Stimulated activated CD4-positive, alpha-beta T cell treated with anti-CD3 and anti-CD28 coated beads, Interleukin-4, amount 100 ng/mL, for 1 hour (primary cell): ENCODE measurements at places on chromosomes 6 and 20.

DNA sequence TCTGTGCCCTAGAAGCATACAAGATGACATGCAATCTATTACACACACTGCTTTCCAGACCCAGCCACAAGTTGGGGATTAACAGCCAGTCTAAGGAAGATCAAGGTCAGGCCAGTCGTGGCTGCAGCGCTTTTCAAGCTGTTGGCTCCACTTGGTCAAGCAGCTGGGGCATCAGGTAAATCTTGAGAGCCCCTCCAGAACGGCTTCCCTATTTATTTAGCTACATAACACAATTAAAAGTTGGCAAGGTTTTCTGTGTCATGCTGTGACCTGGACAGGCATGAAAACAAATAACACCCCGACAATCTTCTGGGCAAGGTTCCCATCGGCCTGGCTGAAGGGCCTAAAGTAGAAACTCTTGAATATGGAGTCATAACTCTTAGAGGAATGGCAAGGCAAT lies 524.3 kb downstream of the PRKN start:
- DNase-seq: no peak

- DNase-seq: no peak
Observed at GRCh38 chr6:35491558-35492257, 5.2 kb downstream of the TEAD3 start.

DNA sequence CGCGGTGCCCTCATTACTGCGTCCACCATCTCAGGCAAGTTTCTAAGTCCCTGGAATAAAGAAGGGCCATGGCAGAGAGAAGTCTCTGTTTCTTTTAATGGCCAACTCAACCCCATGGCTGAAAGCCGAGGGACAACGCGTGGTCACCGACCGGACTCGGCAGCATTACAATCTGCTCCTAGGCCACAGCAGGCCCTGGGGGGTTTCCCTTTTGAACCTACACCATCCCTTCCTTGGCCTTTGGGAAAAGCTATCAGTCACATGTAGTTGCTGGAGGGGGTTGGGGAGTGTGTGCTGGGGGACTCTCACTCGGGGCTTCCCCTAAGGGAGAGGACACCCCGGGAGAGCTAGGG lies 11.1 kb upstream of the FAM83C start:
- DNase-seq: no peak

DNA sequence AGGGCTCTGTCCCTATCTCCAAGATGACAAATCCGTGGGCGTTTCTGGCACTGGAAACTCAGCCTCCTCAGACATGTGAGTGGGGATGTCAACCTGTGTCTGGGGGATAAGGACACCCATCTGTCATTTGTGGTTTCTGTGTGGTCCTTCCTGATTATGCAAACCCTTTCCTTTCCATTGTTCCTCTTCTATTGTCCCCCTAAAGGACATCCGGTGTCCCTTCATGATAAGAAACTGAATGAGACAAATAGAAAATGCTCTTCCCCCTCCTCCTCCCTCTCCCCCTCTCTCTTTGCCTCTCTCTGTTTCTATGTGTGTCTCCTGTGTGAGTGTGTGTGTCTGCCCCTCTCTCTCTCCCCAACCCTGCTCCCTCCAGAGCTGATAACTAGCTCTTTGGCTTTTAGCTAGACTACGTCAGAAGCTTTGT lies 11.5 kb upstream of the GLP1R start:
- DNase-seq: no peak

DNA sequence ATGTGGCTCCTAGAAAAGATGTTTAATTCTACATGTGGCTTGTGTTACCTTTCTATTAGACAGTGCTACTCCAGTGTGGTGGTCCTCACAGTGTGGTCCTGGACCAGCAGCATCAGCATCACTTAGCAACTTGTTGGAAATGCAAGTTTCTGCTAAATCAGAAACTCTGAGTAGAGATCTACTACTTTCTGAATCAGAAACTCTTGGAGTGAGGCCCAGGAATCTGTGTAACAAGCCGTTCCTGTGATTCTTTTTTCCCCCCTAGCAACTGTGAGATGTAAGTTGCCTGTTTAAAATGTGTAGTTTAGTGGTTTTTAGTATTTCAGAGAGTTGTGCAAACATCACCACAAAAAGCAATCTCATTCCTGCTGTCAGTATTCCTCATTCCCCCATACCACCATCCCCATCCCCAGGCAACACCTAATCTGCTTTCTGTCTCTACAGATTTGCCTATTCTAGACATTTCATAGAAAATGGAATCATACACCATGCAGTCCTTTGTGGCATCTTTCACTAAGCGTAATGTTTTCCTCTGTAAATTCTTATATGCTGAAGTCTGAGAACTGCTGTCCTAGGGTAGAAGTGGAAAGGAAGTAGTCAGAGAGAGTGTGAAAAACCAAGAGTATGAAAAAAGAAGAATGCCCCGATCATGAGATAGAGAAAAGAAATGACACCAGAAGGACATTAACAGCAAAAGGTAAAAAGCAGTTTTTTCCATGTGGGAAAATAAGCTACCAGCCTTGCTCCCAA lies 18.9 kb upstream of the BTBD9 start:
- DNase-seq: no peak

DNA sequence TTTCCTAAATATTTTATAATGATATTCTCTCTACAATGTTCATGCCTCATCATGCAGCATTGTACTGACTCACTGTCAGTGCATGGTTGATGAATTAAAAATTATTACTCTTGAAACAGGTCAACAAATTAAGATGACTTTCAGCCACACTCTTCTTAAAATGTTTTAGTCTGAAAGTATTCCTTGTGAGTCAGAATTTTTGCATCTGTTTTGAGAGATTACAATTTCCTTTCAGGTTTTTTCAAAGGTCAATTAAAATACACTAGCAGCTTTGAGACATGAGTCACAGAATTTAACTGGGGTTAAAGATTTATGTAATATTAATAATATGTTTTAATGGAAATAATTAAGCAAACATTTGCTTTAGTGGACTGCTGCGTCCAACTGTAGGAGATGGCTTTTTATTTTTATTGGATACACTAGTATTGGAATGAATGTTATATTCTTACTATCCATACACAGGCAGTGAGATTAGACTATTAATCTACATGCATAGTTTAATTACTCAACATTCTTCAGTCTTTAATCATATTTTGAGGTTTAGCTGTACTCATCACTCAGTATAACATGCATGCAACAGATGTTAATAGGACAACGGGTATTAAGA lies 9.7 kb downstream of the COL12A1 start:
- no peak for DNase-seq

GRCh38 chr20:49505518-49505917 lies 23.1 kb upstream of the KCNB1 start:
- DNase-seq: no peak

GRCh38 chr20:56163806-56164205 lies 84.7 kb upstream of the MC3R start:
- no peak for DNase-seq

- DNase-seq: no peak
Observed at GRCh38 chr6:151481786-151482185, 12.0 kb upstream of the CCDC170 start.

DNA sequence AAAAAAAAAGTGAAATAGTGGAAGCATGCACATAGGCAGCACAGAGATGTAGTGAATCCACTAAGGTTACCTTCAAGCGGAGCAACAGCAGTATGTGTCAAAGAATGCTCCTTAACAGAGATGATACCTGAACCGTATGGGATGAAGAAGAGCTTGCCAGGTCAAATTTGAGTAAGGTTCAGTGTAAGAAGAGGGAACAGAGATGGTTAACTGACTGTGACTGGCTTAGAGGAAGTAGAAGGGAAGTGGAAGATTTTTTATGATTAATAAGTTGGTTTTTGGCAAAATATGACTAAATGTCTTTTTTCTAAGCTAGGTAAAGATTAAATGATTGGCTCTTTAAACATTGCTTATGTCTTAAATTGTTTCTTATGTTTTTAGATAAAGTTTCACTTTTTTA lies 52.6 kb upstream of the C20orf144 start:
- DNase-seq: no peak

DNA sequence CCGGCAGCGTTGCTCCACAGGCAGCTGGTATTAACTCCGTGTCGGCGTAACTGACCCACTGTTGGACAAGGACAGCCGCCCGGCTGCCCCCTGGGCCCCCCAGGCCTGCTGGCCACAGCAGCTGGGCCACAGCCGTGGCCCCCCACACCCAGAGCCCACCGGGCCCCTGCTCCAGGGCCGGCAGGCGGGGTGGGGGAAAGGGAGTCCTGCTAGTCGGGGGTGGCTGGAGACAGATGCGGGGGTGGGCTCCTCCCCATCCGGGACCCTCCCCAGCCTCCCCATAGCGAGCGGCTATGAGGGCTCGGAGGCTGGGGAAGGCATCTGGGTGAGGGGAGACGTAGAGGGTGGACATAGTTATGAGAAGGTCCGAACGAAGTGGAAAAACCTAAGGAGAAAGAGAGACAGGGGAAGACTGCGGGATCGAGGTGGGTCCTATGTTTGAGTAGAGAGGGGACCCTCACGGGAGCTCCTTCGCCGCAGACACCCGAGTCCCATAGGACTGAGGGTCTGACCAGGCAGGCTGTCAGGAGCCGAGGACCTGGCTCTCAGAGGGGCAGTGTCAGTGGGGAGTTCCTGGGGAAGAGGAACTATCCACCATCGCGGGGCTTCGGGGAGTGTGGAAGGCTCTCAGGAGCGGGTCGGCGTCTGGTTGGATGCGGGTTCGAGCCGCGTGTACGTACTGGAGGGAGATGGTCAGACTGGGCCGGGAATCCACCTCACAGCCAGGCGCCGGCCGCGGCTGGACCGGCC lies 511 bp downstream of the VARS1 start:
- peak; percentile 27 for DNase-seq

- no peak for DNase-seq
Observed at GRCh38 chr20:36270744-36271638, 34.7 kb downstream of the AAR2 start.

- DNase-seq: no peak
Observed at GRCh38 chr20:4573564-4574355, 147.9 kb upstream of the PRND start.

- DNase-seq: no peak
Observed at GRCh38 chr6:13742961-13743735, 31.5 kb upstream of the RANBP9 start.

DNA sequence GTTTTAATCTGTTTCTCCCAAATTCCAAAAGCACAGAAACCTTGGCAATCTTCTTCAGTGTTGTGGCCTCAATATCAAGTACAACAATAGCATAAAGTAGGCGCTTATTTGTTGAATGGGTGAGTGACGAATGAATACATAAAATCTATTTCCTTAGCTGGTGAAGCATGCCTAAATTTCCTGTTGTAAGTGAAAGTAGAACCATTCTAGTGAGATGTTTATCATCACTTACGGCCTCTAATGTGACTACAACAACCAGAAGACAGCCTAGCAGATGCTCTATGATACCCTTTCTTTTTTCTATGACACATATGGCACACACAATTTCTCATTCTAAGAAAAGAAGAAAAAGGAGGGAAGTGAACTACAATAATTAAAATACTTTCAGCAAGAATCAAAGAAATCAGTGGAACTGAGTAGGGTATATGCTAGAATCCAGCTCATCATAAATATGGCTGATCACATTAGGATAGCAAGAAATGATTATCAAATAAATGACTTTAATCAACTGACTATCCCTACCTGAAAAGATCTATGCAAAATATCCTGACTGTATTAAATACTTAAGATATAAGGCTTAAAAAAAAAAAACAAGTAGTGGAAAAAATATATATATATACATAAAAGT lies 67.4 kb downstream of the BTBD9 start:
- no peak for DNase-seq

DNA sequence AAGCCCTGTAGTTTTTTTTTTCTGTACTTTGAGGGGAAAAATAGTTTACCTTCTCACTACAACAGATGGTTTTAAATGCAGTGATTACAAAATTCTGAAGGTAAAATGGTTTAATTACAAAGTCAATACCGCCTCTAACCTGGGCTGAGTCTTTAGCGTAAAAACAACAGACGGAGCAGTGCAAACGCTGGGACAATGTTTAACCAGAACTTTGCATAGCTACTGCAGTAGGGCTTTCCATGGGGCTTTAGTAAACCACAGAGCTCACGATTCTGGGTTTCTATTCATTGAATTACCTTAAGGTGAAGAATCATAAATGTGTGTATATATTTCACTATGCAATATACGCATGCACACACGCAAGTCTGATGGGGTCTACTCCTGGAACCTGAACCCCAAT lies 77.9 kb downstream of the RFX6 start:
- DNase-seq: no peak

DNA sequence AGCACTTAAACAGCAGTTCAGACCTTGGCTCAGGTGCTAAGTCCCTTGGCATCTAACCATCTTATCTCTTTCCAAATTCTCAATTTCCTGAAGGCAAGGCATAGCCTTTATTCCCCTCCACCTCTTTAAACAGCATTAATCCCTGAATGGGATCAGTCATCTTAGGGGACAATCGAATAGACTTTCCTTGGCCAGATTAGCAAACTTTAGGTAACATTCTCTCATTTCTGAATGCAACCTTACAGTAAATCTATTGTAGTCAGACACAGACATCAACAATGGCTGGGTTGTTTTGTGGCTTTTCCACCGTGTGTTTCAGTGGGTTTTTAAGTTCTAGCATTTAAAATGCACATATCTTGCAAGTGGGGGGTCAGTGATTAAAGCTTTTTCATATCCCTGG lies 56.8 kb downstream of the ATP9A start:
- DNase-seq: no peak

GRCh38 chr6:42301986-42302385 lies 84.3 kb upstream of the MRPS10 start:
- DNase-seq: no peak

GRCh38 chr6:154384191-154384590 lies 27.6 kb upstream of the IPCEF1 start:
- DNase-seq: no peak

GRCh38 chr6:13331516-13332348 lies 3.4 kb upstream of the TBC1D7 start:
- DNase-seq: no peak

- DNase-seq: no peak
Observed at GRCh38 chr20:61044499-61044898, 207.6 kb upstream of the CDH4 start.

DNA sequence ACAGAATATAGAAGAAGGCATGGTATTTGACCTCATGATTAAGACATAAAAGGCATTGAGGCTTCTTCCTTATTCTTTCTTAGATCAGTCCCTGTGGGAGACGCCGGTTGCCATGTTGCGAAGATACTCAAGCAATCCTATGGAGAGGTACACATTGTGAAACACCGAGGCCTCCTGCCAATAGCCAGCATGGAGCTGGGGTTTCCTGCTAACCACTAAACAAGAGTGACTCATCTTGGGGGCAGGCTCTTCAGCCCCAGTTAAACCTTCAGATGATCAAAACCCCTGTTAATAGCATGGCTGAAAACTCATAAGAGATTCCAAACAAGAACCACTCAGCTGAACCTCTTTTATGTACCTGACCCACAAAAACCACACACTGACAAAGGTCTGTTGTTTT lies 478.8 kb downstream of the CD83 start:
- DNase-seq: no peak
